ENCODE measurements at places on chromosomes 3 and 15.
A peak's percentile ranks its signal among the peaks of the same experiment; 100 is the strongest.

DNA sequence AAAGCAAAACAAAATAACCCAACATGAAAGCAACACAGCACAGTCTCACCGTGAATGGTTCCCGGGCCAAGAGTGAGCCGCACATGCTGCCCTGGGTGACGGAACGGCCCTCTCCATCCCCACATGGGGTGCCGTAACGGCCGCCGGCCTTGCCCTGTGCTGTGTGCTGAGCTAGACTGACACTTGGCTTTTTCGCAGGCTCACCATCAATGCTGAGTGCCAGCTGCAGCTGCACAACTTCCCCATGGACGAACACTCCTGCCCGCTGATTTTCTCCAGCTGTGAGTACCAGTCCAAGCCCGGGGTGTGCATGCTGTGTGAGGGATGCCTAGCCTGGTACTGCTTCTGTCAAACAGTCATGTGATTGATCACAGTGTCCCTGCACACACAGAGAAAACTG is 357.6 kb downstream of the GABRG3 start:
- no peak for DNase-seq

DNA sequence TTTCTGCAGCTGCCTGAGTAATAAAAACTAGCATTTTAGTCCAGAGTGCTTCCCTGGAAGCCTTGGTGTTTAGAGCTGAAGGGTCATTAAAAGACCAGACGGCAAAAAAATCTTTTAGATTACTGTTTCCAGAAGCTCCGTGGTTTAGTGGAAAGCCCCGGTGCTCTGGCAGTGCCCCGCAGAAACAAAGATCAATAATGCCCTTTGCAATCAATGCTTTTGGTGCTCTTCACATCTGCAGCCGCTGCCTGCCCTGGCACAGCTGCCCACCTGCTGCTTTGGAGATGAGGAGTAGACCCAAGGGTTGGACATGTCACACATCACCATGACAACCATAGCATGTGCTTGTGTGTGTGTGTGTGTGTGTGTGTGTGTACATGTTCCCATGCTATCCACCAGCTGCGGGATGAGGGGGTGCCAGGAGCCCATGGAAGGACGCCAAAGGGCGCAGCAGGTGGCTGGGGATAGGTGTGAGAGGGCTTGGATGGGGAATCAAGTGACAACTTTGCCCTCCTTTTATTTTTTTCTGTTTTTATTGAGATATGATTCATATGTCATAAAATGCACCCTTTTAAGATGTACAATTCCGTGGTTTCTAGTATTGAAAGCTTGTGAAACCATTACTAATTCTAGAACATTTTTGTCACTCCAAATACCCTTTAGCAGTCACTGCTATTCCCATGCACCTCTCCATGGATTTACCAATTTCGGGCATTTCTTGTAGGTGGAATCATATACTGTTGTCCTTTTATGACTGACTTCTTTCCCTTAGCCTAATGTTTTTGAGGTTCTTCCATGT is 75.7 kb upstream of the KLHL25 start:
- no peak for DNase-seq

DNA sequence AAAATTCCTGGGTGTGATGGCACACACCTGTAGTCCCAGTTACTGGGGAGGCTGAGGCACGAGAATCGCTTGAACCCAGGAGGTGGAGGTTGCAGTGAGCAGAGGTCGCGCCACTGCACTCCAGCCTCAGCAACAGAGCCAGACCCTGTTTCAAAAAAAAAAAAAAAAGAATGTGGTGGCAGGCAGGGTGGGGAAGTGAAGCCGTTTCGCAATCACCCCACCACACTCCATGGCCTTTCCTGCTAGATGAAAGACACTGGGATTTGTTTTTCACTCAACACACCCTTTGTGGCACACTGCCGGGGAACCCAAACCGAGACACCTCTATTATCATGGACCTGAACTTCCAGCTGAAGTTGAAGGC is 172.4 kb upstream of the IQSEC1 start:
- DNase-seq = no peak

DNA sequence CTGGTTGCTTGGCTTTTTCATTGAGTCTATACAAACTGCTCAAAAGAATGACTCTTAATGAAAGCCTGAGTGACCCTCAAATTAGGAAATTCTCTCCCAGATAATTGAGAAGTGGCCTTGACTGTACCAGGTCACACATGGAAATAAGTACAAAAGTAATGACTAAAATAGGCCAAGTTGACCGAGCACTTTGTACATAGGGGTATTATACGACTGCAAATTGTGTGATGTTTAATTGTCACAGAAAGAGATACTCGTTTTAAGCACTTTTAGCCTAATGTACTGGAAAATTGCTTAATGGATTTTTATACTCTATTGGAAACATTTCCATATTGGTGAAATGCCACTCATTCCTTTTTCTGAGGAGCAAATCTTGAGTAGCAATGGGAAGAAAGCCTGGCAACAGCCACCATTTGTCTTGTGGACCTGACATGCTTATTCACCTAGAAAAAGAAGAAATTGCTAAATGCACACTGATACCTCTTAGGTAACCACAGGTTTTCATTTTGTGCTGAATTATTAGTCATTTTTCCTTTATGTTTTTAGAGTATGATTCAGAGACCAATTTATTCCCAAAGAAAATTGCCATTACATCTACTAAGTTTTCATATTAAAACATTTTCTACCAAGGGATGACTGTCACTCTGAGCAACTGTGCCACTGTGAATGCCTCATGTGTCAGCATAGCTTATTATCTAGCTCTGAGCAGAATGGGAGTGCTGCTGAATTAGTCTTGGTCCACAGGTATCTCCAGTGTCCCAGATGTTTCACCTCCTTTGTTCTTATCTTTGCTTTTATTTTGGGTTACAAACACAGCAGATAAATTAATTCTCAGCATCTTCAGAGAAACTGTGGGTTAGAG is 8.9 kb upstream of the PXK start:
- no peak for DNase-seq

GRCh38 chr15:35606450-35606779 is 60.5 kb upstream of the DPH6 start:
- no peak for DNase-seq

DNA sequence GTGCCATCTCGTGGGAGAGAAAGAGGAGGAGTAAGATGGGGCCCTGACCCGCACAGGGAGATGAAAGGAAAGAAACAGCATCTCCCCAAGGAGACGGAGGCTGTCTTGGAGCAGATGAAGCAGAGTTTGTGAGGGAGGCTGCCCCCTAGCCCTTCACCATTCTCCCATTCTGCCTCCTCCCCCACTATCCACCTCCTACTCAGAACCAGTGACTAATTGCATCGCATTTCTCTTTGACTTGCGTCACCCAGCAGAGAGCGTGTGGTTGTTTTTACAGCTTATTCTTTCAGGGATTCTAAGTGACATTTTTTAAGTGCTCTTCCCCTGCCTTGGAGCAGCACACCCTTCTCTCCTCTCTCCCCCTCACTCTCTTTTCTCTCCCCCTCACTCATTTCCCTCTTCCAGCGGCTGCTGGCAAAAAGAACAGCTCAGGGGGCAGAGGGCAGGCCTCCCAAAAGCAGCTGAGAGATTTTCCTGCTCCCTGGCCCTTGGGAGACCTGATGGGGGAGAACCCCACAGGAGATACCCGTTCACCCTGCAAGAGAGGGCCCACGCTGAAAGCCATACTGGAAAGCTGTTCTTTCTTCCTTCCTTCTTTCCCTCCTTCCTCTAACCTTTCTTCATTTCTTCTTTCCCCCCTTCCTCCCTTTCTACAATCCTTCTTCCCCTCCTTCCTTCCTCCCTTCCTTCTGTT is 91.8 kb downstream of the MRPL46 start:
- DNase-seq = no peak

- DNase-seq = no peak
Observed at GRCh38 chr3:14676881-14677280, 1.9 kb downstream of the C3orf20 start.

- no peak for DNase-seq
Observed at GRCh38 chr15:61467823-61468222, 238.7 kb upstream of the RORA start.

DNA sequence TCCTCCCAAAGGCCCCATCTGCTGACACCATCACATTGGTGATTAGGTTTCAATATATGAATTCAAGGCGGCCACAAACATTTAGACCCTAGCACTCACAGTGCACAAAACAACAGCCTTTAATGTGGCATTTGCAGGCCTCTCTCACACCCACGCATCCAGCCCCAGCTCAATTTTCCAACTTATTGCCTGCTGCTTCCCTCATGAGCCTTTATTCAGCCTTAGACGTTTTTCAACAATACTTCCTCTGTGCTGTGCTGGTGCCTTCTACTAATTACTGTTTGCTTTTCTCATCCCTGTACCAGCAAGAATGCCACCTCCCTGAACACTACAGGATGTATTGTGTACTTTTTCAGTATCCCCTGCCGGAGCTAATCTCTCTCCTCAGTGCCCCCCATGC is 334.6 kb downstream of the GABRB3 start:
- no peak for DNase-seq

DNA sequence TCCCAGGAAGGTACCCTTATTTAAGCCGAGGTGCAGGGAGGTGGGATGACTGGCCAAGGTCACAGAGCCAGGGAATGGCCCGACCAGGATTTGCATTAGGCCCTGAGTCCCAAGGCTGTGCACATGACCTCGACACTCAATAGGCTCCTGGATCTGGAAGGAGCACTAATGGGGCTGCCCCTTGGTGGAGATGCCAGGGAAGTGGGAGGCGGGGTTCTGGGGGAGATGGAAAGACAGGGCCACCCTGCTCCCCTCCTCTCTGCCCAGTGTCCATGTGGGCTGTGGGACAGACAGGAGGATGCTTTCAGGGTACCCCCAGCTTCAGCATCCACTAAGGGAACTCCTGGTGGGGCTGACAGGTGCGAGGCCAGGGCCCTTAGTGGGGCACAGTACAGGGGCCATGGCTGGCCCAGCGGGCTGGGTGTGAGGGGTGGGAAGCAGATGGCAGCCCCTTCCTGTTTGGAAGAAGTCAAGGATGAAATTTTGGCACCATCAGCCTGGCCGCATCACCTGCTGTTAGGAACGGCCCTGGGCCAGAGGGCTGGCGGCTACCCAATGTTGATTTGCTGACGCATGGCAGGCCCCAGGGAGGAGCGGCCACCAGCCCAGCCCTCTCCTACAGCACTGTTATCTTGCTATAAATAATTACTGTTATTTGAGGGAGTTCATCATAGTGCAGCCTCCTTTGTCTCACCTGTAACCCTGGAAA is 37.3 kb downstream of the ATP2B2 start:
- DNase-seq = no peak

GRCh38 chr15:36400936-36401585 is 178.4 kb upstream of the CDIN1 start:
- DNase-seq = no peak

GRCh38 chr15:82183121-82184031 is 79.2 kb downstream of the EFL1 start:
- no peak for DNase-seq

GRCh38 chr3:169288553-169288952 is 375.0 kb downstream of the MECOM start:
- DNase-seq = no peak

- DNase-seq = no peak
Observed at GRCh38 chr3:122858373-122858772, 63.5 kb downstream of the SLC49A4 start.

DNA sequence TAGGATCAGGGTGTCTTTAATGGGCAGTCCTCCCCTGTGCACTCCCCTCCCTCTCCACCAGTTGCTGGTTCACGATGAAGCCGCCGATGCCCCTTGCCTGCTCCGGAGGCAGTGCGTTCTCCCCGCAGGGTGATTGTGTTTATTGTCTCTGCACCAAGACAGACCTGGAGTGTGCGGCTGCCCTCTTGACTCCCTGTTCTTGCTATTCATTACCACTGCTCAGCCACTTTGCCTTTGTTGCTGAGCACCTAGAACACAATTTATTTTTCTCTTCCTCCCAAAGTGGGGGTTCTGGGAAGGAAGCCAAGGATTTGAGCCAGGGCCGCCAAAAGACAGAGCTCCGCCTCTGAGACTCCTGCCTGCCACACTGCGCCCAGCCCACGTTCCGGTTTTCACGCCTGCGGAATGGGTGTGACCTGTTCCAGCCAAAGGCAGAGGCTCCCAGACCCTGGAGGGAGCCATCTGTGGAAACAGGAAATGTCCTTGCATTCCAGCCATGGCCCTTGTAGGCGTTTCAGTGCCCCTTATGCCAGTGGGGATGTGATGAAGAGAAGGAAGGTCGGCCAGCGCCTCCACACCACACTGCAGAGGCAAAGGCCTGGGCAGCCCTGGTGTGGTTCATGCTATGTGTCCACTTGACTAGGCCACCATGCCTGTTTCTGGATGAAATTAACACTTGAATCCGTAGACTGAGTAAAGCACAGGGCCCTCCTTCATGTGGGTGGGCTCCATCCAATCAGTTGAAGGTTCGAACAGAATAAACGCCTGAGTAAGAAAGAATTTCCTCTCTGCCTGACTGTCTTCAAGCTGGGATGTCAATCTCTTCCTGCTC is 85.8 kb downstream of the HMG20A start:
- DNase-seq = no peak

GRCh38 chr3:49908373-49909199 is 4.9 kb upstream of the MST1R start:
- DNase-seq = no peak

- DNase-seq = no peak
Observed at GRCh38 chr3:126553284-126554084, 5.2 kb downstream of the C3orf22 start.

GRCh38 chr3:141796081-141796888 is 33.1 kb downstream of the GRK7 start:
- peak; percentile 76 for DNase-seq

GRCh38 chr15:40313531-40314398 is 6.0 kb upstream of the PLCB2 start:
- DNase-seq = no peak

GRCh38 chr15:72058585-72058984 is 59.4 kb downstream of the MYO9A start:
- no peak for DNase-seq

DNA sequence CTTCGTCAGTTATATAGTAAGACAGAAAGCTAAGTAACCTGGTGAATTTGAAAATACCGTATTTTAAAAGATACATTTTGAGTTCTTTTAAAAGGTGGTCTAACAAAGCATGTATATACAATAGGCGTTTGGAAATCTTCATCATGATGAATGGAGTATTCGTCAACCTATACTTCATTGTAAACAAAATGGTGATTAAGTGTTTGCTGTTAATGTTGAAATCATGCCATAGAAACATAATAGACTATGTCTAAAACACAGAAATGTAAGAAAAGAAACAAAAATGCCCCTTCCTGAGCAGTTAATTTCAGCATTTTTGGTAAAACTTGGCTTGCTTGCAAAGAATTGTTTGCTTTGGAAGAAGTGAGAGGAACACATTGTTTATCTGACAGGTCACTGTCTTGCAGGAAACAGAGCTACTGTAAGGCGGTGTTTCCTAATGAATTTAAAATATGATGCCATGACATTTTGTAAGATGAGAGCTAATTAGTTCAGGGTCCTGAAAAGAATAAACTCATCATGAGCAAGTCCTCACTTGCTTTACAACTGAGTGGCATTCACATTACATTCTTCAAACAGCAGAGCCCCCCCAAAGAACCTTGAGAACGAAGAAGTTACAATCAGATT is 126.7 kb downstream of the SERPINI1 start:
- DNase-seq = no peak
